CMK (cell line): ENCODE measurements at places on chromosomes 12 and 14.

- DNase-seq: no peak
These were observed 102.9 kb upstream of the RFLNA start for GRCh38 chr12:124191966-124192365.

GRCh38 chr14:49770212-49770817 is 2.4 kb downstream of the KLHDC2 start:
- DNase-seq: no peak

- DNase-seq: no peak
These were observed 63.9 kb upstream of the PTGR2 start for GRCh38 chr14:73787486-73788316.

GRCh38 chr12:132611620-132612019 is 1.2 kb upstream of the LRCOL1 start:
- no peak for DNase-seq

DNA sequence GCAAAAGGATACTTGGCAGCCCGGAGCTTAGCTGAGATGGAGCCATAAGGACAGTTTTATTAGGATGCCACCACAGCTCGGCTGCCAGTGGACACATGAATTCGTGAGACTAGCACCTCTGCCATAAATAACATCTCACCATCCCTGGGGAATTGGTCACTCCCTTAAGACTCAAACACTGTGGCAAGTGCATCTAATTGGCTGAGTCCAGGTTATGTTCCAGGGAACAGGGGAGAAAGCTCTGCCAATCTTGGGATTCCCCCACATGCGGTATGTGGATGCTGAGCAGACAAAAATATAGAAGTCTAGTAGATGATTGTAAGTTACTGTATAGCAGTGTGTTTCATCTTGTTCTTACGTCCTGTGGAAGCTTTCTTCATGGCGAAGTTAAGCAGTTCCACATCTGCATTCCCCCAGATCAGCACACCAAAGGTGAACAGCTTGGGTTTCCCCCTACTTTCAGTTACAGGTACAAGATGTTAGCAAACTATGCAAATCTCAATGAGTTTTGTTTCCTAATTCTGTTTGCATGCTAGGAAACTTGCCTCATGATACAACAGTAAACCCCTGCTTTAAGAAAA is 131.1 kb downstream of the ETV6 start:
- DNase-seq: no peak

DNA sequence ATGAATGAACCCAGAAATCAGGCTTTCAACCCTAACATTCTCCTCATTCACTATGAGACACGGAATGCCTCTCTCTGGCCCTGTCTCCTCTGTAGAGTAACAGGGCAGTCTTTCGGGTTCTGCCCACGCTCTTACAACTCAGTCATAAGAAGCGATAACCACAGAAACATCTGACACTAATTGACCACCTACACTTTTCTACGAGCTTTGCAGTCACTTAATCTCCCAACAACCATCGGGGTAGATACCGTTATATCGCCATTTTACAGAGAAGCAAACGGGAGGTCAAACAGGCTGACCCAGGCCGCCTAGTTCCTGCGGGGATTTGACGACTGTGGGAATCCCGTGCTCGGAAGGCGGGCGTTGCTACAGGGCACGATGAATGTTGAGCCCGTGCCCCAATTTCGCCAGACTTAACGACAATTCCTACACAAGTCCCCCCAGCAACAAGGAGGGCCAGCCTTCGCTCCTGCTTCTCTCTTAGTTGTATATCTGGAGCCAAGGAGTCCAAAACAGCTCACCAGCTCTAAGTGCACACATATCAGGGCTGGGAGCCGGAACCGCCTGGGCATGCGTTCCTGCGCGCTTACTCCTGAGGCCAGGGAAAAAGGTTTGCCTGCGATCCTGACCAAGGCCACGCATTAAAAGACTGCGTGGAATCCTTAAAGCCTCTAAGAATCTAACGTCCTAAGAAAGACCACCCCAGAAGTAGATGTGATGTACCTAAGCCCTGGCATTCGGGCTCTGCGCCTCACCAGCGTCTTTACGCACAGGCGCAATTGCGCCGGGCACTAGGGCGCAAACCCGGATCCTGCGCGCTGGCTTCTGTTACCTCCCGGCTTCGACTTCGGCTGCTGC is 38.7 kb upstream of the TBX5 start:
- no peak for DNase-seq

DNA sequence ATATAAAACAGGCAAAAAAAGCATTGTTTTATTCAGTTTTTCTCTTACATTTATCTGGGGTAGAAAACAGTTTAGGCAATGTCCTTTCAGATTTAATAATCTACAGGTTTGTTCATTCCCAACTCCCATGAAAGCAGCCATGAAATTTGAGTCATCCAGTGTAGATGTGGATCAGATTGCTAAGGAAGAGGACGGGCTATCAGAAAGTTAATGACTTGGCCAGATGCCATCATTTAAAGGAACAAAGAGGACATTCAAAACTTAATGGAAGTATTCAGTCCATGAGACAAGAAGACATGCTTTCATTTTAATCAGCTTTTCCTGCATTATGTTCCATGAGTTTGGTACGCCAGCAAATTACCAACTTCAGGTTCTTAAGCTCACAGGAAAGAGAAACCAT is 31.1 kb upstream of the POC1B start:
- DNase-seq: no peak
